ENCODE measurements at places on chromosomes 6 and 20.
A peak's percentile ranks its signal among the peaks of the same experiment; 100 is the strongest.

DNA sequence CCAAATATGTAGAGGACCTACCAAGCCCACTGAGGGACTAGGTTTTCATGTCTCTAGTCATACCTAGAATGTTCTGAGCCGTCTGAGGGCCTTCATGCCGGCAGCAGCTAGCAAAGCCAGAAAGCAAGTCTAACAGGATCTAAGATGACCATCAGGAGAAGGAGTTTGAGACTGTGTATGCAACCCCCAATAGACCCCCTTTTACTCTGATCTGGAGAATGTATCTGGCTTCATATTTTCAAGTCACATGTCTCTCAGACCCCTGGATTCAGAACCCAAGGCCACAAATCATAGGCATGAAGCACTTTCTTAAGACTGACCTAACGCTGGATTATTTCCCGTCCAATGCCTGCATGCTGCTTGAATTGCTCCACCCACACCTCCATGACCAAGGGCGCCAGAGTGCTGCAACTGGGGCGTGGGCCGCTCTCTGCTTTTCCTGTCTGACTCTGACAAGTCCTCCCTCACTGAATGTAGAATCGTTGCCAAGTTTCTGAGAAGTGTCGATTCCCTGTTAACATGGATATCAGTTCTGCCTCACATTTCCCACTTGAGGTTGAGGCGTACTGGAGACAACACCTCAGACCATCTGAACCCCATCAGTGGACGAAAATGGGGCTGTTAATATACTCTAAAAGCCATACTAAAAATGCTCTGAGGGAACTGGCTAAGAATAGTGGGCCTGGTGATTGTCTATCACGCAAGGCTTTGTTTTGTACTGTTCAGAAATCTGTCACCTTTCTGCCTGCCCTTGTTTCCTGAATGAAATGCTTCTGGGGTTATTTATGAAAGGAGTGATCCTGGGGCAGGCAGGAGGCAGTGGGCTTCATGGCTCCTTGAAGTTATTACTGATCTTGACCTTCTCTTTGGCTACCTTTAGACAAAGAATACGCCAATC lies 23.9 kb upstream of the ASXL1 start:
- no peak for DNase-seq

DNA sequence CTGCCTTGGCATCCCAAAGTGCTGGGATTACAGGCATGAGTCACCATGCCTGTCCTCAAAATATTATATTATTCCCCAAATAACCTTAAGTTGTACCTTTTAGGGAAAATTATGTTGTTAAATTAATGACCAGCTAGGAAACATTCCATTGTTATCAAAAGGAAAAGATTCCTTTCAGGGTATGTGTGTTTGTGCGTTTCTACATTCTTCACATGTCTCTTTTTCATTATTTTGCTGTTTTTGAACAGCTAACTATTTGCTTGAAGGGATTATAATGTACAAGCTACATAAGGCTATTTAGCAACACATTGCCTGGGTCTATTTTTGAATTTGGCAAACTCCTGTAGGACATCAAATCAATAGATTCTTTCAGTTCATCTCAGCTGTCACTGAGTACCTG lies 57.1 kb downstream of the GJA1 start:
- no peak for DNase-seq

- no peak for DNase-seq
These were observed 68.2 kb downstream of the RTN4IP1 start for GRCh38 chr6:106560996-106561685.

DNA sequence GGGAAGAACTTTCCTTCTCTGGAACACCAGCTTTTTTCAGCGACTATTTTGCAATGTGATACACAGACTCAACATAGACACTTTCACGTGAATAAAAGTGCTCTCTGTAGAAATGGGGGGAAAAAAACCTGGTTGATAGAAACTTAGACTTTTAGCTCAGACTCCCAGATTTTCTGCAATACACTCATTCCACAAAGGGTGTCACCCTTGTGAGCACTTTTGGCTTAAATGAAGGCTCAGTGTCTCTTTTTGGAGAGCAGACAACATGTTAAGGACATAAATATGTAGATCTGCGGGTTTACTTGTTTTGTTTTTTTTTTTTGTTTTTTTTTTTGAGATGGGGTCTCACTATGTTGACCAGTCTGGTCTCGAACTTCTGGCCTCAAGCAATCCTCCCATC lies 579.6 kb downstream of the PTPRT start:
- DNase-seq = no peak

GRCh38 chr6:92297101-92297500 lies 1122.3 kb downstream of the EPHA7 start:
- no peak for DNase-seq

GRCh38 chr20:5448449-5449118 lies 131.8 kb upstream of the PROKR2 start:
- no peak for DNase-seq

DNA sequence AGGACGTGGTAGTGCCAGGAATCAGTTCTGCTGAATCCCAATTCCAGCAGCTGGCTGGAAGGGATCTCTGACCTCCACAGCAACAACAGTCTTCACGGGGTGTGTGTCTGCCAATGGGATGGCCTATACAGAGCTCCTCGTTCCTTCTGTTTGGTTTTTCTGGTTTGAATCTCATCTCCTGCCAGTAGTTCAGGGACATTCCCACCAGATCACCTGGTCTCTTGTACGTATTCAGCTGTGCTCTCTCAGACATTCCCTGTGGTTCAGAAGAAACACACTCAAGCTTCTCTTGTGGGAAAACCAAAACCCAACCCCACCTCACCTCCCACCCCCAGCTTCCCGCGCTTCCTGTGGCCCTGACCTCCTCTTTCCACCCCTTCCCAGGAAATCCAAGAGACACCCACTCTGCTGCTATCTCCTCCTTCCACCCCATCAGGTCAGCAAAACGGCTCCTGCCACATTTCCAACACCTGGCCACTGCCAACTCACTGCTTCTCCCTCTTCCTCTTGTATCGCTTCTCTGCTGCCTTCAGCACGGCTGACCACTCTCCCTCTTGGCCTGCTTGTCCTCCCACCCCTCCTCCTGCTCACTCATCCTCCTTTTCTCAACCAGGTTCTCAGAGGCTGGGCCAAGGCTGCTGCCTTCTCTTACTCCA lies 63.3 kb upstream of the PTGIS start:
- DNase-seq = no peak

- DNase-seq = no peak
These were observed 162.1 kb downstream of the PHF3 start for GRCh38 chr6:63797721-63798120.

- no peak for DNase-seq
These were observed 166.9 kb upstream of the TSHZ2 start for GRCh38 chr20:52805296-52805571.

GRCh38 chr6:56458324-56458884 lies 184.3 kb downstream of the DST start:
- DNase-seq = no peak

DNA sequence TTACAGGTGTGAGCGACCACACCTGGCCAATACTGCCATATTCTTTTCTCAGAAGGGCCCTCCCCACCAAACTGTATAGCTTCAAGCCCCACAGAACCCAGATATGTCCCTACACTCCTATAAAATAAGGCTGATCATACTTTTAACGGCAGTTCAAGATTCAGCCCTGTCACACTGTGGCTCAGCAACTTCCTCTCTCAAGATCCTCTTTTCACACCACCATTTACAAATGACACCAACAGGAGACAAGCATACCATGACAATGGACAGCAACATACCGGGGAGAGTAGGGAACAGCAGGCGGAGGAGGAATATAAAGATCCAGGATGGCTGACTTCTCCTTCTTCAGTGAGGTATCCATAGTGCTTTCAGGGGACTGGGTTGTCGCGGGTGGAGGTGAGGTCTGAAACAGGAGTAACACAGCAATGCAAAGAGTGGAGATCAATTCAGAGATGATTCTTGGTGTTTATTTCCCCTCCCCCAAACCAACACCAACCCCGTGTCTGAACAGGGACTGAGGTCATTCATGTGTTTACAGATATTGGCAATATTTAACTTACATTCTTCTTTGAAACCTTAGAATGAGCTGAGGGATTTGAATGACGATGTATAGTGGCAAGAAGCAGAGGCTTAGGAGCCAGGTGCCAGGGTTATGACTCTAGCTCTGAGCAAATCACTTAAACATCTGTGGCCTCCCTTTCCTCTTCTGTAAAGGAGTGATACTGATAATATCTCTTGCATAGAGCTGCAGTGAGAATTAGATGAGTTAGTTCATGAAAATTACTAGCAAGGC lies 57.6 kb upstream of the IPCEF1 start:
- DNase-seq = no peak

- no peak for DNase-seq
These were observed 106.1 kb upstream of the TMEM170B start for GRCh38 chr6:11431455-11431937.

DNA sequence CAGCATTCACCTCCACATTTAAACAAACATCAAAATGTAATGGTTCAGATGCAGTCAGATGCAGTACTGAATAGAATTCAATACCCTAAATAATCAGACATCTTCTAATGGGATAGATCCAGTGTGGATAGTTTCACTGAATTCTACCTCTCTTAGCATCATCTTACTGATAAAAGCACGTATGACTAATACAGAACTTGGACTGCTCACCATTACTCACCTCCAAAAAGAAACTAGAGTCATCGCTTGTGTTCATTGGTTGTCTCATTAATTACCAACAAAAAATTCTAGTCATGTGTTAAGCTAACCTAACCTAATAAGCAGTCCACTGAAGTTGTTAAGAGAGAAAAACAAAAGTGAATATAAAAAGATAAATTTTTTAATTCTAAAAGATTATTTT lies 165.9 kb upstream of the IRAK1BP1 start:
- DNase-seq = no peak

DNA sequence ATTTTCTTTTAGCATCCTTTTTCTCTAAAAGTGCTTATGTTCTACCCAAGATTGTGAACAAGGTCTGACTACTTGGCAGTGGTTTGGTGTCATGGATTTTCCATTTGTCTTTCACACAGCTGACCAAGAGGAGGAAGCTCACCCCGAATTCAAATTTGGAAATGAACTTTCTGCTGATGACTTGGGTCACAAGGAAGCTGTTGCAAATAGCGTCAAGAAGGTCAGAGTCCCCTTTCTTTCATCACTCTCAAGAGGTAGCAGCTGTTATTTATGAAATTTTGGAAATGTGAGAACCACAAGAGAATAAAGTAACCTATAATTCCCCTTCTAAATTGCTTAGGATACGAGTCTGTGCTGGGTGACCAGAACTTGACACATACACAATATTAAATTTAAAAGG lies 113.0 kb upstream of the LAMP5 start:
- no peak for DNase-seq

DNA sequence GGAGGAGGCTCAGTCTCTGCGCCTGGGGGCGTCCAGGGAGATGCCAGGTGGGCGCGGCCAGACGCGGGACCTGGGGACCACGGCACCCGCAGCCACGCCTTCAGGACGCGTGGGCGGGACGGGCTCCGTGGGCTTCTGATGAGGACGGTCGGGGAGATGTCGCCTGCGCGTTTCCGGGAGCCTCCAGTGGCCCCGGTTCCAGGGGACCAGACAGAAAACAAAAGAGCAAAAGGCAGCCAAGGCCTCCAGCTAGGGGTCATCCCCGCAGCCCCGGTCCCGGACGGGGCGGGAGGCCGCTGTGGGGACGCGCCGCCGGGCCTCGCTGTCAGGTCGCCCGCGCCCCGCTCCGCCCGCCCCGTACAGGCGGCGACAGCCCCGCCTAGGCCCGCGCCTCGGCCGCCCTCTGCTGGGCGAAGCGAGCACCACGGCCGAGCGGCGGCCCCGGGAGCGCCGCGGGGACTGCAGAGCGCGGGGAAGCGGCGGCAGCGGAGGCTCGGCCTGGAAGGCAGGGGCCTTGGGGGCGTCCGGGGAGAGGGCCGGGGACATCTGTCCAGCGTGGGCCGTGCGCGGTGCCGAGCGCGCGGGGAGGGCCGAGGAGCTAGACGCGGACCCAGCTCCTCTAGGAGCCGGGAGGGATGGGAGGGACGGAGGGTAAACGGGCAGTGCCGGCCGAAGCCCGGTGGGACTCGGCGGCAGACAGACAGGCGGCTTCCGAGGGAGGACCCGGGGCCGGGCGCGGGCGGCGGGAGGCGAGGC lies 48.7 kb downstream of the TMEM242 start:
- peak; percentile 21 for DNase-seq

DNA sequence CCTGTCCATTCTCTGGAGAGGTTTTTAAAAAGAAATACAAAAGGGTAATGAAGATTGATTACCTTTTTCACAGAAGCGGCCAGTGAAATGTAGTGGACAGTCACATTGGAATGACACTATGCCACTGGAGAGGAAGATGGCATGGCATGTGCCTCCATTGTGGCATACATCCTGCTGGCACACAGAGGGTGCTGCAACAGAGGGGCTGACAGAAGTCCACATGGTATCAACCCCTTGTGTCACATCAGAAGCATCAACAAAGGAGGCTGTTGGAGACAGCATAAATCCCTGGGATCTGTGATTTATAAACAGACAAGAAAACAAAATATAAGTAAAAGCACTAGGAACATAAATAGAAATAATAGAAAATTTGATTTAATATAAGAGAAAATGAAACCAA lies 594.9 kb downstream of the PHF3 start:
- no peak for DNase-seq

DNA sequence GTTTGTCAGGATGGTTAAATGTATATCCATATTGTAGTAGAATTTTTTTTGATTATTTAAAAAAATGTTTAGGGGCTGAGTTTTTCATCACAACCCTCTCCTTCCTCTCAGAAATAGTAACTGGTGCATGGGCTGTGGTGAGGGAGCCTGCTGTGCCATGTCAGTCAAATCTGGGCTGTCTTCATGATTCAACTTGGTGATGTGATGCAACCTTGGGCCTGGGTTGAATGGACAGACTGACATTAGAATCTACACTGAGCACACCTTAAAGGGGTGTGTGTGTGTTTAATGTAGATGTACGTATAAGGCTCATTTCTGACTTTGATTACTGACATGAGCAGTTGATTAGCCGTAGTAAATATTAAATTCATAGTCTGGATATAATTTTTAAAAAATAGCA lies 3.7 kb downstream of the TJAP1 start:
- no peak for DNase-seq

- DNase-seq = no peak
These were observed 893.7 kb downstream of the TFAP2A start for GRCh38 chr6:9521152-9521530.

DNA sequence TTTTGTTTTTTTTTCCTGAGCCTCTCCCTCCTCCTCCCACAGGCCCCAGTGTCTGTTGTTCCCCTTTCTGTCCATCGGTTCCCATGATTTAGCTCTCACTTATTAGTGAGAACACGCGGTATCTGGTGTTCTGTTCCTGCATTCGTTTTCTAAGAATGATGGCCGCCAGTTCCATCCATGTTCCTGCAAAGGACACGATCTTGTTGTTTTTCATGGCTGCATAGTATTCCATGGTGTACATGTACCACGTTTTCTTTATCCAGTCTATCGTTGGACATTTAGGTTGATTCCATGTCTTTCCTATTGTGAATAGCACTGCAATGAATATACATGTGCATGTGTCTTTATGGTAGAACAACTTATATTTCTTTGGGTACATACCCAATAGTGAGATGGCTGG lies 105.6 kb upstream of the NUP153 start:
- DNase-seq = no peak

GRCh38 chr20:23923891-23924435 lies 44.4 kb upstream of the CST5 start:
- no peak for DNase-seq

GRCh38 chr6:90066697-90067096 lies 172.4 kb downstream of the GJA10 start:
- DNase-seq = no peak

Measured in esophagus squamous epithelium (tissue), 5 donors.